ENCODE measurements at places on chromosomes 13 and 19. TPM values are rescaled to one million over a fixed set of nuclear protein-coding genes. Genes with fewer than 3 reads are reported as not detected.

SHD gene
- total RNA-seq, result not detected

KIR2DL3 gene
- not detected for total RNA-seq

CALR3 gene
- total RNA-seq, result not detected

RFXAP gene
- total RNA-seq, result 5.9 TPM

ZNF570 gene
- 2.3 TPM for total RNA-seq

DNA sequence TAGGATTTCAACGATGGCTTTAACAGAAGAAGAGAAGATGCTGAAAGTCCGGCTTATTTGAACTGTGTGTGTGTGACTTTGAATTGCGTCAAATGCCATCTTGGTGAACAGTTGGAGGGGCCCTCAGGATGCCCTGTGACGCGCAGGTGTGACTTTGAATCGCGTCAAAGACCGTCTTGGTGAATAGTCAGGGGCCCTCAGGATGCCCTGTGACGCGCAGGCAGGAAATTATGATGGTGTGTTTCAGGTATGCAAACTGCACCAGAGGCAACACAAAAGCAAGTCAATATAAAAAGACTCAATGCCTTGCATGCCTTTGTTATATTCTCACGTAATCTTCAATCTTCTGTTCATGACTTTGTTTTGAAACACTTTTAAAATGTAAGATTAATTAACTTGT lies 29.2 kb downstream of the ATP11A start:
- H3K4me1 ChIP-seq, result no peaks in the 10 kb centered on the region
- H3K36me3 ChIP-seq, result no peaks in the 10 kb centered on the region
- H3K27me3 ChIP-seq, result no peaks in the 10 kb centered on the region
- DNase-seq, result no peak
- H3K4me3 ChIP-seq, result no peak overlapping the region
- H3K27ac ChIP-seq, result no peak overlapping the region

DNA sequence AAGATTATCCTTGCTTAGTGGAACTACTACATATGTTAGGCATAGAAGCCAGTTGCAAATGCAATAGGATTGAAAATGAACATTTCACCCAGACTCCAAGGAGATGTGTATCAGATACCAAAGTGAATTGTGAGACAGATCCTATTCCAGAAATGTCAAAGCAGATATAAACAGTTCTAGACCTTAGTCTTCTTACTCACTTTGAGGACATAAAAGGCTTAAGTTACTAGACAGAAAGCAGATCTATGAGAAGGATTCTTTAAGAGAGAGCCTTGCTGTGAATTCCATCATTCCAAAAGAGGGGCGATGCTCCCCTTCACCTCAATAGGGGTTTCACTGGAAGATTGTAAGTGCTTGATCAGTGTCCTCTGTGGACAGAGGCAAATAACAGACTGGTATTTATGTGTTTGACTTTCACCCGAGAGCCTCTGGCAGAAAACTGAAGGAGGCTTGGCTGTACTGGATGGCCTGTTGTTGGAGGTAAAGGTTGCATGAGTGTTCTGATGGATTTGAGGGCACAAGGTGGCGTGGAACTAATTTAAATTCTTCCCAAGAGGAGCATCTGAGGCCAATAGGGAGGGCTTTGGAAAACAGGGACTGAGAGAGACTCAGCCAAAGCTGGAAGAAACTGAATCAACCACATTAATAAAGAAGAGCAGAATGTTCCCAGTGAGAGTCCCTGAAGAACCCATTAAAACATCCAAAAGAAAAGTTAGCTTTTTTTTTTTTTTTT lies 194.8 kb downstream of the DCLK1 start:
- H3K4me3 ChIP-seq, result no peak overlapping the region
- H3K36me3 ChIP-seq, result no peaks in the 10 kb centered on the region
- no peaks in the 10 kb centered on the region for H3K4me1 ChIP-seq
- DNase-seq, result no peak
- H3K27me3 ChIP-seq, result no peaks in the 10 kb centered on the region

DNA sequence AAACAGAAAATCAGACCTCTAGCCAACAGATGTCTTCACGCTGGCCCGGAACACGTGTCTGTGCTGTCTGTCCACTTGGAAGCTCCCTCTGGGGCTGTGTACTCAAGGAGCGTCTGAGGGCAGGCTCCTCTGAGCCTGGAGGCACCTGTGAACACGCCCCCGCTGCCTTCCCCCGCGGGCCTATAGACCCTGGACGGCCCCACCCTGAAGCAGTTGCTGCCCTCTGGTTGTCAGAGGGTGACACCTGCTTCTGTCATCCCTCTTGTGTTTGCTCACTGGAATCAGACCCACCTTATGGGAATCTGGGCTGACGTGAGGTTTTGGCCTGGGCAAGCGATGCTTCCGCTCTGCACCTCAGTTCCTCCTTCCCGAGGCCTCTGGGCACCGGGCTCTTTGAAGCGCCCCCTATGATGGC lies 19.2 kb downstream of the EPN1 start:
- H3K36me3 ChIP-seq, result peaks cover 83% of the 10 kb centered on the region
- no peaks in the 10 kb centered on the region for H3K27me3 ChIP-seq
- no peak overlapping the region for H3K27ac ChIP-seq
- H3K4me3 ChIP-seq, result no peak overlapping the region
- H3K4me1 ChIP-seq, result no peaks in the 10 kb centered on the region
- no peak for DNase-seq

- no peaks in the 10 kb centered on the region for H3K4me1 ChIP-seq
- no peak overlapping the region for H3K4me3 ChIP-seq
- no peak overlapping the region for H3K27ac ChIP-seq
- no peaks in the 10 kb centered on the region for H3K27me3 ChIP-seq
- peaks cover 24% of the 10 kb centered on the region for H3K36me3 ChIP-seq
- DNase-seq, result no peak
Measured at GRCh38 chr19:17497149-17497798, 14.2 kb upstream of the PGLS start.

DNA sequence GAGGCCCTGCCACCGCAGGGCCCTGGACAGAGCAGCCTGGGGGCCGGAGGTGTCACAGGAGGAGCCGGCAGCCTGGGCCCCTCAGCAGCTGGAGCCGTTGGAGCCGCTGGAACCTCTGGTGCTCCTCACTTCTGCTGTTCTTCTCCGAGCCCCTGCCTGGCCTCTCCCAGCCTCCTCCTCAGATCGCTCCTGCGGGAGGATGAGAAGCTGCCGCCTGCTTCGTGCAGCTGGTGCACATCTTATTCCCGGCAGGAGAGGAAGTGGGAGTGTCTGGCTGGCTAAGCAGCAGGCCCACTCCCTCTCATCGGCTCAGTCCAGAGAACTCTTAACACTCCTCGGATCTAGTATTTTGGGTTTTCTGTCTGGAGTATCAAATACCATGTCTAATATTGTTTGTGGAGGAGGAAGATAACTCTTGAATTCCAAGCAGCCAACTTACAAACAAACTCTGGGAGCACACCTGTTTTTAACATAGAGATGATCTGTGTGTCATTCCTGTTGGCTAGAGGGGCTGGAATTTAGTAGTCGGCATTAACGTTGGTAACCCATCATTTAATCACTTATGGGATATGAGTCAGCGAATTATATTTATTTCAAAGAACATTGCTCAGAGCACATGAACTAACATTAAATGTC lies 37.1 kb upstream of the RNF113B start:
- no peak overlapping the region for H3K4me3 ChIP-seq
- no peaks in the 10 kb centered on the region for H3K4me1 ChIP-seq
- no peaks in the 10 kb centered on the region for H3K27me3 ChIP-seq
- no peak overlapping the region for H3K27ac ChIP-seq

- H3K27me3 ChIP-seq, result no peaks in the 10 kb centered on the region
- no peaks in the 10 kb centered on the region for H3K36me3 ChIP-seq
- DNase-seq, result no peak
- no peak overlapping the region for H3K4me3 ChIP-seq
- H3K4me1 ChIP-seq, result no peaks in the 10 kb centered on the region
Measured at GRCh38 chr19:35303357-35303915, 11.5 kb downstream of the MAG start.

GRCh38 chr13:77975358-77976042 lies 56.9 kb upstream of the EDNRB start:
- DNase-seq, result no peak
- H3K27ac ChIP-seq, result no peak overlapping the region
- no peaks in the 10 kb centered on the region for H3K4me1 ChIP-seq
- H3K36me3 ChIP-seq, result no peaks in the 10 kb centered on the region
- no peaks in the 10 kb centered on the region for H3K27me3 ChIP-seq

GRCh38 chr13:83765796-83766195 lies 116.5 kb downstream of the SLITRK1 start:
- H3K27ac ChIP-seq, result no peak overlapping the region
- no peak overlapping the region for H3K4me3 ChIP-seq
- H3K4me1 ChIP-seq, result no peaks in the 10 kb centered on the region
- DNase-seq, result no peak
- H3K27me3 ChIP-seq, result no peaks in the 10 kb centered on the region

DNA sequence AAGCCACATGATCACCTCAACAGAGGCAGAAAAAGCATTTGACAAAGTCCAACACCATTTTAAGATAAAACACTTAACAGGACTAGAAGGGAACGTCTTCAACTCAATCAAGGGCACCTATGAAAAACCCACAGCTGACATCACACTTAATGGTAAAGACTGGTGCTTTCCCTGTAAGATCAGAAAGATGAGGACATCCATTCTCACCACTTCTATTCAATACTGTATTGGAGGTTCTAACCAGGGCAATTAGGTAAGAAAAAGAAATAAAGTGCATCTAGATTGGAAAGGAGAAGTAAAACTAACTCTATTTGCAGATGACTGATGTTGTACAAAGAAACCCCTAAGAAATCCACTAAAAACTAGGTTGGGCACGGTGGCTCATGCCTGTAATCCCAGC lies 11.2 kb upstream of the AKAP8 start:
- H3K27me3 ChIP-seq, result no peaks in the 10 kb centered on the region
- no peak for DNase-seq
- no peaks in the 10 kb centered on the region for H3K4me1 ChIP-seq
- H3K4me3 ChIP-seq, result no peak overlapping the region
- H3K36me3 ChIP-seq, result peaks cover 18% of the 10 kb centered on the region

GRCh38 chr19:17784201-17785008 lies 10.5 kb upstream of the B3GNT3 start:
- no peaks in the 10 kb centered on the region for H3K27me3 ChIP-seq
- H3K4me3 ChIP-seq, result no peak overlapping the region
- H3K36me3 ChIP-seq, result no peaks in the 10 kb centered on the region
- DNase-seq, result peak; percentile 77

DNA sequence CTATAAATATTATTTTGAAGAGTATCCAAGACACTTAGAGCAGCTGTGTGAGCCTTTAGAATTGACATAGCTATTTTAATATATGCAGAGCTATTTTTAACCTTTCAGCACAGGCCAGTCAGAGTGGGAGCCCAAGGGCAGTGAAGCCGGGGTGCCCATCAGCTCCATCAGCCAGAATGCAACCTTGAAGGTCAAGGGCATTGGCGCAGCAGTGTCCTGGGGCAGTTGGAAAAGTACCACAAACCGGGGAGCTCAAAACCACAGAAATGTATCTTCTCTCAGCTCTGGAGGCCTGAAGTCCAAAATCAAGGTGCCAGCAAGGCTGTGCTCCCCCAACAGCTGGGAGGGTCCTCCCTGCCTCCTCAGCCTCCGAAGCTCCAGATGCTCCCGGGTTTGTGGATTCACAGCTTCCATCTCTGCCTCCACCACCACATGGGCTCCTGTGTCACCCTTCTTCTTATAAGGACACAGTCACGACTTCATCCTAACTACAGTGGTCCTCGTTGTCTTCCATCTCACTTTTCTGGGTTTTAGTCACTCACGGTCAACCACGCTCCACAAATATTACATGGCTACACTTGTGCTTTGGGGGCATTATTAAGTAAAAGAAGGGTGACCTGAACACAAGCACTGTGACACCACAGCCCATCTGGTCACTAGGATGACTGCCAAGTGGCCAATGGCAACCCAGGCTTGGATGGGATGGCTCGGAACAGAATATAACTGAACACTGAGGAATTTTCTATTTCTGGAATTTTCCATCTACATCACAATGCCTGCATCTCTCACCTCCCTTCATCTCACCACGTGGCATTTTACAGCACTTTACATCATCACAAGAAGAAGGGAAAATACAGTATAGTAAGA lies 15.9 kb upstream of the GAS6 start:
- H3K27ac ChIP-seq, result peak overlapping the region; percentile 1
- no peak overlapping the region for H3K4me3 ChIP-seq
- H3K36me3 ChIP-seq, result no peaks in the 10 kb centered on the region
- peaks cover 39% of the 10 kb centered on the region for H3K4me1 ChIP-seq
- DNase-seq, result no peak

DNA sequence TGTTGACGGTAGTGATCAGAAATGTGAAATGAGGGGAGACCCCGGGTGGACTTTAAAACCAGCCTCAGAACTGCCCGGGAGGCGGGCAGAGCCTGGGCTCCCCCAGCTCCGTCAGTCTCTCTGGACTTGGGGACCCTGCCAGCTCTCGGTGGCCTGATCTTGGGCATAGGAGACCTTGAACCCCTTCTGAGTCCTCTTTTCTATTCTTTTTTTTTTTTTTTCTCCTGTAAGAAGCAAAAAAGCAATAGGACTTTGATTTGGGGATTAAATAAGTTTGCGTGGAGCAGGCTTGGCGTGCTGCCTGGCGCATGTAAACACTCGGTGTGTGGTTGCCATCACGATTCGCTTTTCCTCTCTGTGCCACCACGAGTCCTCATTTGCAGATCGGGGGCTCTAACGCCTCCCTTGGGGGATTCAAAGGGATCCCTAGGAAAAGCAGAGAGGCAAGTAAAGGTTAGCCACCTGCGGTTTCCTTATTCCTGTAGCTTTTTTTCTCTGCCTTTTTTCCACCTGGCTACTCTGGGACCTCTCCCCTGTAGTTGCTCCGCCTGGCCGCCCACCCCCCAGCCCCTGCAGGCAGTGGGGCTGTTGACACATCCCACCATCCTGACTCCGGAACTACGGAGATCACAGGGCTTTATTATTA lies 1.3 kb downstream of the SAFB start:
- DNase-seq, result no peak
- peaks cover 52% of the 10 kb centered on the region for H3K4me1 ChIP-seq
- peak overlapping the region; percentile 86 for H3K4me3 ChIP-seq

GRCh38 chr13:37403776-37404527 lies 194.6 kb downstream of the POSTN start:
- H3K27ac ChIP-seq, result no peak overlapping the region
- H3K4me3 ChIP-seq, result no peak overlapping the region
- H3K4me1 ChIP-seq, result no peaks in the 10 kb centered on the region

GRCh38 chr19:14525729-14526128 lies 3.7 kb upstream of the TECR start:
- no peak for DNase-seq
- H3K4me1 ChIP-seq, result no peaks in the 10 kb centered on the region
- H3K36me3 ChIP-seq, result no peaks in the 10 kb centered on the region
- H3K27me3 ChIP-seq, result no peaks in the 10 kb centered on the region
- H3K4me3 ChIP-seq, result no peak overlapping the region

DNA sequence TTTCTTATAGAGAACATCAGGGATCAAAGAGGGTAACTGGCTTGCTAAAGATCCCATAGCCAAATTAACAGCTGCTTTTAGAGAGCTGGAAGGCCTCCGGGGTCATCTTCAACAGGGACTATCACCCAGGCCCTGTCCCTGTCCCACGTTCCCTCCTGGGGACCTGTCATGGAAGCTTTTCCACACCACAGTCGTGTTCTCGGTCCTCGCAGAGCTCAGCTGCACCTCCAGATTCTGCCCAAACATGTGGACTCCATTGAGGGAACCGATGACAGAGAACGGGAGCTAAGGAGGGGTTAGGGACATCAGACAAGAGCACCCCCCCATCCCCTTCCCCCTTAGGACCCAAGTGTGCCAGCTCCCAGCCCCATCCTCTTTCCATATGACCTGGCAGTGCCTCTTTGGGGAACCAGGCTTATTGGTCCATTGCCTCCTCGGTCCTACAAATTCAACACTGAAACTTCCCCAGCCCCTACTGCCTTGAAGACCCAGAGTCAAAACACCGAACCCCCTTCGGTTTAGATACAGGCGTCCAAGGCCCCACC lies 568 bp downstream of the FUZ start:
- H3K4me3 ChIP-seq, result peak overlapping the region; percentile 55
- no peak for DNase-seq
- H3K4me1 ChIP-seq, result peaks cover 25% of the 10 kb centered on the region
- peak overlapping the region; percentile 83 for H3K27ac ChIP-seq

GRCh38 chr13:114219392-114219791 lies 15.3 kb upstream of the CDC16 start:
- DNase-seq, result no peak
- H3K27ac ChIP-seq, result no peak overlapping the region
- H3K36me3 ChIP-seq, result no peaks in the 10 kb centered on the region
- H3K27me3 ChIP-seq, result no peaks in the 10 kb centered on the region

Measured in ascending aorta (tissue), 2 donors.